ENCODE measurements at places on chromosomes 5 and 9. TPM values are rescaled to one million over a fixed set of nuclear protein-coding genes. Genes with fewer than 3 reads are reported as not detected.

The CFAP77 gene
- 0.52 TPM for total RNA-seq

The S1PR3 gene
- 7.2 TPM for total RNA-seq

The S100Z gene
- not detected for total RNA-seq

The OTP gene
- total RNA-seq: not detected

The SH3GLB2 gene
- total RNA-seq: 54.9 TPM

The MYMK gene
- not detected for total RNA-seq

Measured in H1 (cell line).